ENCODE measurements at places on chromosomes 2 and 18.

GRCh38 chr2:126877861-126878565 is 20.7 kb upstream of the TEX51 start:
- no peak for DNase-seq

GRCh38 chr2:206802654-206803514 is 37.5 kb downstream of the FASTKD2 start:
- no peak for DNase-seq

- DNase-seq, result no peak
Observed at GRCh38 chr18:35441857-35442595, 55.7 kb downstream of the INO80C start.

DNA sequence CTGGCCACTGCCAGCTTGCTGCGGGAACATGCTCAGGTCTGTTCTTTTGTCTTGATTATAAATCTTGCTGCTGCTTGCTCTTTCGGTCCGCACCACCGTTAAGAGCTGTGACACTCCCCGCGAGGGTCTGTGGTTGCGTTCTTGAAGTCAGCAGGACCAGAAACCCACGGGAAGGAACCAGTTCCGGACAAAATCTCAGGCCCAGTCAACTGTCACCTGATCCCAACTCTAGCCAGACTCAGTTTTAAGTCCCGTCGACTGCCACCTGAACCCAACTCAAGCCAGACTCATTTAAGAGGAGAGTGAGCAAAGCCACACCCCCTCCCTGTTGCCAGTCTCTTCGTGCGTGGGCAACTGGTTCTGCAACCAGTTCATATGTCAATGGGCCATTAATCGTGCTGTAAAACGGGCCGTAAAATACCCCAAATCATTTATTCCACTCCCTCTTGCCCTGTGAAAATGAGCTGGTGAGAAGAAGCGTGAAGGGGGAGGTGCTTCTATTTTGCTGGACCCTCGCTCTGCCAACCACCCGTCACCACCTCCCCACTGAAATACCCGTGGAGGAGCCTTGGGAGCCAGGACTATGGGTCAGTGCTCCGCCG is 224.3 kb downstream of the NDUFA10 start:
- no peak for DNase-seq

- no peak for DNase-seq
Observed at GRCh38 chr2:180947208-180947689, 33.2 kb upstream of the UBE2E3 start.

GRCh38 chr2:4588606-4589005 is 885.2 kb downstream of the DCDC2C start:
- DNase-seq, result no peak

DNA sequence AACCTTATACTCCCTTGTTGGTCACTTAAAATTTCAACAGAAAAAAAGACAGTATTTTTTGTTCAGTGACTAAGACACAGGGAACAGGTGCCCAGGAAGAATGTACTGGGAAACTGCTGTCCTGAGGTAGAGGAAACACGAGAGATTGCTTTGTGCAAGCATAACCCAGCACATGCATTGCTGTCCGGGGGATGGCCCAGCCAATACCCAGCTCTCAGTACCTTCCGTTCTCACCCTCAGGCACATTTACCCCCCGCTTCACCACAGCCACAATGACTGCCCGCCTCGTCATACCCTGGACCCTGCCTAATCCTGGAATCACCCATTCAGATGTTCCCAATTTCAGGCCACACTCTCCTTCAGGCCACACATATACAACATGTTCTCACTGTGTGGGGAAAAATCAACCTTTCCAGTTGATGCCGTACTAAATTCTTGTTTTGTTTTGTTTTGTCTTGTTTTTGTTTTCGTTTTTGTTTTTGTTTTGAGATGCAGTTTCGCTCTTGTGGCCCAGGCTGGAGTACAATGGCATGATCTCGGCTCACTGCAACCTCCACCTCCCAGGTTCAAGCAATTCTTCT is 140.7 kb downstream of the ESCO1 start:
- DNase-seq, result no peak

- no peak for DNase-seq
Observed at GRCh38 chr2:225355788-225356187, 43.7 kb upstream of the NYAP2 start.

- peak; percentile 95 for DNase-seq
Observed at GRCh38 chr2:12619975-12620374, 96.8 kb upstream of the TRIB2 start.

DNA sequence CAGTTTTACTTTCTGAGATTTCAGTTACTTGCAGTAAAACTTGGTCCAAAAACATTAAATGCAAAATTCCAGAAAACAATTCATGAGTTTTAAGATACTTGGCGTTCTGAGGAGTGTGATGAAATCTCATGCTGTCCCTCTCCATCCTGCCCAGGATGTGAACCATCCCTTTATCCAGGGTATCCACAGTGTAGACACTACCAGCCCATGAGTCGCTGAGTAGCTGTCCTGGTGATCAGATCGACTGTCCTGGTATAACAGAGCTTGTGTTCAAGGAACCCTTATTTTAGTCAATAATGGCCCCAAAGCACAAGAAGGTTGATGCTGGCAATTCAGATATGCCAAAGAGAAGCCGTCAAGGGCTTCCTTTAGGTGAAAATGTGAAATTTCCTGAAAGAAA is 3.2 kb downstream of the SP100 start:
- DNase-seq, result no peak

GRCh38 chr18:65924904-65925303 is 174.1 kb downstream of the CDH7 start:
- DNase-seq, result no peak

GRCh38 chr18:34977838-34978532 is 63.2 kb upstream of the MAPRE2 start:
- no peak for DNase-seq

DNA sequence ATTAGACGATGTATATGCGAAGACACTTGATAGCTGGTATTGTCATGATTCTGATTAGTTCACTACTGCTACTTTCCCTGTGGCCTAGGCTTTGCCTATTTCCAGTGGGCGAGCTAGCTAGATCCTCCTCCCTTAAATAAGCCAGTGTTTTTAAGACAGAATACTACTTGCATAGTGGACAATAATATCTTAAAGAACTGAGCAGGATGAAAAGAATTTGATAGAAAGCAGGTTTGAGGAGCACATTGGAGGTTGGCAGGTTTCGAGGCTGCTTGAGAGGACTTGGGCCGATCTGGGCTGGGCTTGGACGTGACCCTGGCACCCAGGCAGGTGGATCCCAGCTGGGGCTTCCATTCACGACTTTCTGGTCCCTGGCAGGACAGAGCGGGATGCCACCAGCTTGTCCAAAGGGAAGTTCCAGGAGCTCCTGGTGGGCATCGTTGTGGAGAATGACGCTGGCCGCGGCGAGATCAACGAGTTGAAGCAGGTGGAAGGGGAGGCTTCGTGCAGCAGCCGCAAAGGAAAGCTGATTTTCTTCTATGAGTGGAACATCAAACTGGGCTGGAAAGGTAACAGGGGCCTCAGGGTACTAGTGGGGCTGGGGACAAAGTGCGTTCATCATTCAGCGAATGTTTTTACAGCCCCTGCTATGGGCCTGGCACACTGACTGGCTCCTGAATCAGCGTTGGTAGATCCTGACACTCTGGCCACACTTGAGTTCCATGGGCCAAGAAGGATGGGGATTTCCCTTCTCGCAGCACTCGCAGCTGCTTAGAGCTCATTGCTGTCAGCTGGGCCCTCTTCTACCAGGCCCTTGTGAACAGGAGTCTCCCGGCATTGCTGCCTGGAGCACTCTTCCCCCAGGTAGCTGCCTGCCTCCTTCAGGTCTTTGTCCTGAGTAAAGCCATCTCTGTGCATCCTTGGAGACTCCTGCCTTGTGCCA is 16.9 kb downstream of the C2orf74 start:
- peak; percentile 30 for DNase-seq

GRCh38 chr18:58388736-58389135 is 240.2 kb downstream of the ALPK2 start:
- DNase-seq, result no peak

- peak; percentile 4 for DNase-seq
Observed at GRCh38 chr2:58710795-58711279, 469.7 kb upstream of the FANCL start.

DNA sequence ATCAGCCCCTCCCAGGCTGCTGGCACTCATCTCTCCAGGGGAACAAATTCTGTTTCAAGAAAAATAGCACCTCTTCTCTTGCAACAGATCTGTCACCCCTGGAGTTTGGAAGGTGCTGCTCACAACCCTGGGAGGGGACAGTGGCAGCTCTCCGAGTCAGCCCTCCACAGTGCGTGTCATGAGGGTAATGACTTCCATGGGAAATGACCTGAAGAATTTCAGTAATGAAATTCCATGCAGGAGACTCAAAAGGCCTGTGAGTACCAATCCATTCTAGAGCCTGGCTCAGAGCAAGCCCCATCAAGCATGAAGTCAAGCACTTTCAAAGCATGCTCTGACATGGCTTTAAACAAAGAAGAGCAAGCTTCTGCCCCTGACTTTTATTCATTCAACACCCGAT is 276.3 kb upstream of the PARD3B start:
- no peak for DNase-seq

GRCh38 chr2:55779459-55780421 is 86.1 kb upstream of the PNPT1 start:
- DNase-seq, result peak; percentile 71

DNA sequence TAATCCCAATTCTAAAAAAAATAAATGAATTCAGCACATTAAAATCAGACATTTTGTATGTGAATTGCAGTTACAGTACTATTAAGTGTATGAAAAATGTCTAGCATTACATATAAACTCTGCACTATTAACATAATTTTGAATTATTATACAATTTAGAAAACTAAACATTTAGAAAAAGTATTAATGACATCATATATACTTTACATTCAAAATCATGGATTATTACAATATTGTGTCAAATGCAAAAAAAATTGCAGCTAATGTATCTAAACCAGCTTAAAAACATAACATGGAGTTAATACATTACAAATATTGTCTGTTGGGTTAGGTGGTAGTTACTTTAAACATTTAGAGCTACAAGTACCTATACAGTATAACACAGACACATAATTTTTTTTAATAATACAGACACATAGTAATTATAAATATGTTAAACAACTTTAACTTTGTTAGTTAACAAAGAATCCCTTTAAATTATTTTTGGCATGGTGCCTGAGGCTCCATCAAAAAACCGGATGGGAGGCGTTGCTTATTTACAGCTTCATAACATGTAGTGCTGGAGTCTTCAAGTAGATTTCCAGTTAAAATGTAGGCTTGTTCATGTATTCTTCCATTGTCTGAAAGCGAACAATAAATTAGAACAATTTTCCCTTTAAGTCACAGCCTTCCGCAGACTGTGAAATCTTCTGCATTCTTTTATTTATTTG is 79.1 kb downstream of the AP1S3 start:
- DNase-seq, result no peak

- DNase-seq, result peak; percentile 72
Observed at GRCh38 chr2:138267161-138267901, 234.2 kb upstream of the SPOPL start.

DNA sequence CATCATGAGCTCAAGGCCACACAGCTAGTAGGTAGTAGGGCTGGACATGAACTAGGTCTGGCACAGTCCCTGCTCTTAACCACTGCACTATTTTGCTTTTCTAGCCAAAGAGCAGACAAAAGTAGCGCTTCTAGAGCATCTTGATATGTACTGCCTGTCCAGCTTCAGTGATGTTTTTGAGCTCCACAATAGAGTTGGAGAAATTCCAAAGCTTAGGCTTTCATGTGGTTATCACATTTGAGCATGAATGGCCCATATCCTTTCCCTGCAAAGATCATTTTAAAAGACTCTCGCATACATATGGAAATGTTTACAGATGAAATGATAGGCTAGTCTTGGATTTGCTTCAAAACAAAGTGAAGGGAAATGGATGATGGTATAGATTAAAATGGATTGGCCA is 128.7 kb downstream of the MAP3K20 start:
- no peak for DNase-seq

GRCh38 chr2:10407841-10408648 is 40.1 kb downstream of the ODC1 start:
- peak; percentile 48 for DNase-seq

DNA sequence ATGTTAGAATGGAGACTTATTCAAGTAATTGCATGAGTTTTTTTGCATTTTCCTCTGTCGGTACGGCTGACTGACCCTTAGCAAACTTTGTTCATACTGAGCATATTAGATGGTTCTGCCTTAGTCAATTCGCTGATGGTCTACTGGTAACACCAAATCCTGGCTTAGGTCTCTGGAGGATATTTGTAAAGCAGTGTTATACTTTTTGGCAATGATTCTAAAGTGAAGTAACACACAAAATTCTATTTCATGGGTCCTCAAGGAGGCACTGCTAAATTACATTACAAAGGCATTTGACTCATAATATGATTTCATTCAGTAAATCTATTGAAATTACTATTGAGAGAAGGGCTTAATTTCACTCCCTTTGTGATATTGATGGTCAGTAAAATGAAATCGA is 246.8 kb upstream of the RASGRP3 start:
- no peak for DNase-seq

DNA sequence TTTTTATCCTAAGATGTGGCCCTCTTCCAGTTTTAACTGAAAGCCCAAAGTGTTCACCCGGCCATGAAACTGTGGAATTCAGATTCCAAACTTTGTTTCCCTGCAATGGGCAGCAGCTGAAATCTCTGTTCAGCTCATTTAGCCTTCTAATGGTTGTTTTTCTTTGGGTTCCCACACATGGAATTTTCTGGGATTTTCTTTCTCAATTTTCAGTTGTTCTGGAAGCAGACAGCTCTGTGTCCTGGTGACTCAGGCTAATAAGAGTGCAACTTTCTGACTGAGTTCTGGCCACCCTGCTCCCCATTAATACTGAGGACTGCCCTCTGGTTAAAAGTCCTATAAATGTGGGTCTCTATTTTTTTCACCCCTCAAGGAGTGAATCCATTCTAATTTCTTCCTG is 78.5 kb downstream of the PMS1 start:
- DNase-seq, result peak; percentile 11

DNA sequence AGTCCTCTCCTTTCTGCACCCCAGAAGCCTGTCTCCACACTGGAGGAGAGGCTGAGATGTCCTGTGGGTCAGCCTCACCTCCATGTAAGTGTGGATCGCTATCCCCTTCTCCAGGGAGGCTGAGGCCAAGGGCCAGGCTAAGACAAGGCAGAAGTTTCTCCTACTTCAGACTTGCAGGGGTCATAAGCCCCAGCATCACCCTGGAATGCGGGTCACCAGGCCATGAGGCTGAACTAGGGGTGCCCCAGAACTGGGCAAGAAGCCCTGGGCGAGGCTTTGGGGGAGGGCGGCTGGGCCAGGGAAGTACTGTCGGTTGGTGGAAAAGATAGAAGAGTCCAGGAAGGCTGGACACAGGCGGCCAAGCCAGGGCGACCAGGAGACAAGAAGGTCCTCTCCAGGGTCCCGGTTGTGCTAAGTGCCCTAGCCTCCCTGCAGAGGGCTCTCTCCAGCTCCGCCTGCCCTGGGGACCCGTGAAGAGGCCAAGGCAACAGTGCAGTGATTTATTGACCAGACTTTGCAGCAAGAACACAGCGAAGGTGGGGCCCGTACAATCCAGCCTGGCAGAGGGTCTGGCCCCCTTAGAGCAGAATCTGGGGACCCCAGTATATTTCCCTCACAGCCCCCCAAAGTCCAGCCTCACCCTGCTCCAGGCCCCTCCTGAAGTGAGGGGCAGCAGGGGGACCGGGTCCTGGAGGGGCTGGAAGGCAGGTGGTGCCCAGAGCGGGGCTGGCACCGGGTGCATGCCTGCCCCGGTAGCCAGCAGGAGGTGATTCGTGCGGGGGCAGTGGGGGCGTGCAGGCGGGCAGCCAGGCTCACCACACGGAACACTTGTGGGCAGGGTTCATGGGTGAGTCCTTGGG is 8.1 kb downstream of the ECEL1 start:
- DNase-seq, result no peak

- no peak for DNase-seq
Observed at GRCh38 chr18:34697891-34698290, 12.2 kb upstream of the DTNA start.

GRCh38 chr2:170148161-170148560 is 29.8 kb upstream of the MYO3B start:
- no peak for DNase-seq

- no peak for DNase-seq
Observed at GRCh38 chr2:111703759-111704158, 180.2 kb downstream of the ANAPC1 start.

Measured in AG10803 (cell line).